ENCODE measurements at places on chromosomes 2 and 18.
A peak's percentile ranks its signal among the peaks of the same experiment; 100 is the strongest.

DNA sequence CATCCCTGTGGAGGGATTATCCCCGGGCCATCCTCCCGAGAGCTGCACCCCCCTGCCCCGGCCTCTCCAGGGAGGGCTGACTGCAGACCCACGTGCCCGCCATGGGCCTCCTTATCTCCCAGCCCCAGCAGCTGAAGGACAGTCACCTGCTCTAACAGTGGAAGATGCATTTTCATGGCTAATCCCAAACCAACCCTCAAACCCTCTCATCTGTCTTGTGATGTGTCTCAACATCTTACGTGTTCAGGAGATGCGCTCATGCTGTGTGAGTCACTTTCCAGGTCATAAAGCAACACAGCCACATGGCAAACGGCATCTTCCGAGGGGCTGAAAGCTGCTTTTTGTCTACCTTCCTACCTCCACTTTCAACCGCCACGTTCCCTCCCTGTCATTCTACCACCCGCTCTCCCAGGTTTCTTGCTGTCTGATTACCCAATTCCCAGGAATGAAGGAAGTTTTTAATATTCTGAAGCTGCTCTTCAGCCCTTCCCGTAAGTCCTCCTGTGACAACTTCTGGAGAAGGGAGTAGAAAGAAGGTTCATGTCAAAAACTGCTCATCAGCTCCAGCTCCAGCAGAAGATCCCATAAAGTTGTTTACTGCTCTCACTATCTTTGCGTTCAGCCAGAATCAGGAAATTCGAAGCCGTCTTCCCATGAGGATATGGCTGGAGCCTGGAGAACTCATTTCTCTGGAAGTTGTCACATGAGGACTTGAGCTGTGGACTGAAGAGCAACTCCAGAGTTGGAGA is 54.5 kb downstream of the MBP start:
- peak; percentile 7 for ATAC-seq

- ATAC-seq = no peak
Observed at GRCh38 chr18:11666831-11667230, 22.2 kb upstream of the GNAL start.

- no peak for ATAC-seq
Observed at GRCh38 chr2:235244255-235245220, 249.3 kb upstream of the AGAP1 start.

- peak; percentile 15 for ATAC-seq
Observed at GRCh38 chr2:146873646-146874259, 971.1 kb upstream of the ACVR2A start.

- peak; percentile 25 for ATAC-seq
Observed at GRCh38 chr2:233142355-233142897, 82.3 kb downstream of the INPP5D start.

- peak; percentile 91 for ATAC-seq
Observed at GRCh38 chr2:24490690-24491541, at the start of gene NCOA1. Gene NCOA1, plus strand, starts transcription at chr2:24491254. Its CDS starts 167,424 bp downstream, at chr2:24658678.

GRCh38 chr2:118119761-118120400 is 31.6 kb downstream of the INSIG2 start:
- no peak for ATAC-seq

DNA sequence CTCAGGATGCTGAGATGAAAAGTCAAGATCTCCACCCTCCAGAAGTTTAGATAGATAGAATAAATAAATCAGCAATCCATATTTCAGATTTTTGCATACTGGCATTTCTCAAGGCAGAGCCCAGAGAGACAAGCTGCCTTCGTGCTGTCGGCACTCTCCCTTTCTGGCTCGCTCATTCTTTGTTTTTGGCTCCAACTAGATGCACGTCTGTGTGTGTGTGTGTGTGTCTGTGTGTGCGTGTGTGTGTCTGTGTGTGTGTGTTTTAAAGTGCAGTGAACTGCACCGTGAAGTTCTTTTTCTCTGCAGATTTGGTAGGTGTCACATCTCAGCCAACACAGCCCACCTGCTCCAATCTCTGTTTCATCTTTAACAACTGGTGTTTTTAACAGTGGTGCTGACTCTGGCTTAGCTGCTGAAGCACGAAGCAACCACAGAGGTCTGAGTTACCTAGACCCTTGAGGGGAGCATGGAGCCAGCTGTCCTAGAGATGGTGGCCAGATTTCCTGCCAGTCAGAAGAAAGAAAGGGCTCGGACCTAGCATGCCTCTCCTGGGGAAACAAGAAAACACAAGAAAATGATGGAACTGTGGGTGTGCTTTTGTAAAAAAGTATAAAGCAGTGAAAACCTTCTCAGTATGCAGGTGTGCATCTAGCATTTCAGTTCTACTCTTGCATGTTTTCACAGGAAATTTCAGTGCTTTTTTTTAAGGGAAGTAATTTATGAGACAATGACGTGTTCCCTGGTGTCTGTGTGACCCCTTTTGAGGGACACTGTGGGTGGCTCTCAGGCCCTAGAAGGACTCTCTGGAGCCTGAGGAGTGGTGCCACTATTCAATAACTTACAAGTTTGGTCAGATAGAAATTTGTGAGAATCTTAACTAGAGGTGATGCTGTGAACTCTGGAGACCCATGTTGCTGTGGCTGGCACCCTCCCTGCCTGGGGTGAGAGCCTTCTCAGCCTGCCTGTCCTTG is 364.3 kb downstream of the RNF144A start:
- ATAC-seq = no peak

- ATAC-seq = no peak
Observed at GRCh38 chr18:48923746-48924629, 26.8 kb downstream of the SMAD7 start.

- ATAC-seq = no peak
Observed at GRCh38 chr18:52829876-52830405, 489.9 kb downstream of the DCC start.

GRCh38 chr18:9696112-9696511 is 12.0 kb upstream of the RAB31 start:
- ATAC-seq = no peak

DNA sequence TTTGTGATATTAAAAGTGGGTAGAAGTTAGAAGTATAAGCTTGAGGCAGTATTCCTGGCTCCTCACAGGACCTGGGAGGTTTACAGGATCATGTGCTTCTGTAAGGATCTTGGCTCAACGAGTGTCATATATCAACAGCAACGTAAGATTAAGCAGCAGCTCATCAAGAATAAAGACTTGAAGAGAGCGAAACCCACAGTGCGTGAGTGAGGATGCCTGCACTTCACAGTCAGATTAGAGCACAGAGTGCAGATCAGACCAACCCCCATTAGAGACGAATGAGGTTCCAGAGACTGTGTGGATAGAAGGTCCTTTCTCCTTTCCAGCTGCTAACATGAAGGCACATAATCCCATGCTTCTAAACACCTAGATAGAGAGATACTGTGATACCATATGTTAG is 1656.7 kb upstream of the NXPH2 start:
- no peak for ATAC-seq
